ENCODE measurements at places on chromosomes 1 and 21.

DNA sequence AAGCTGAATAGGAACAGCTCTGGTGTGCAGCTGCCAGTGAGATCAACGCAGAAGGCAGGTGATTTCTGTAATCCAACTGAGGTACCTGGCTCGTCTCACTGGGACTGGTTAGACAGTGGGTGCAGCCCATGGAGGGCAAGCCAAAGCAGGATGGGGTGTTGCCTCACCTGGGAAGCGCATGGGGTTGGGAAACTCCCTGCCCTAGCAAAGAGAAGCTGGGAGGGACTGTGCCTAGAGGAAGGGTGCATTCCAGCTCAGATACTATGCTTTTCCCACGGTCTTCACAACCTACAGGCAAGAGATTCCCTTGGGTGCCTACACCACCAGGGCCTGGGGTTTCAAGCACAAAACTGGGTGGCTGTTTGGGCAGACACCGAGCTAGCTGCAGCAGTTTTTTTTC, 183.2 kb downstream of the DNM3 start:
- DNase-seq: no peak

- DNase-seq: no peak
Observed at GRCh38 chr1:73097917-73098316, 815.6 kb upstream of the NEGR1 start.

- DNase-seq: peak; percentile 8
Observed at GRCh38 chr1:184387476-184388318, 868 bp downstream of the C1orf21 start.

- DNase-seq: no peak
Observed at GRCh38 chr1:209430107-209430506, 153.4 kb upstream of the CAMK1G start.

DNA sequence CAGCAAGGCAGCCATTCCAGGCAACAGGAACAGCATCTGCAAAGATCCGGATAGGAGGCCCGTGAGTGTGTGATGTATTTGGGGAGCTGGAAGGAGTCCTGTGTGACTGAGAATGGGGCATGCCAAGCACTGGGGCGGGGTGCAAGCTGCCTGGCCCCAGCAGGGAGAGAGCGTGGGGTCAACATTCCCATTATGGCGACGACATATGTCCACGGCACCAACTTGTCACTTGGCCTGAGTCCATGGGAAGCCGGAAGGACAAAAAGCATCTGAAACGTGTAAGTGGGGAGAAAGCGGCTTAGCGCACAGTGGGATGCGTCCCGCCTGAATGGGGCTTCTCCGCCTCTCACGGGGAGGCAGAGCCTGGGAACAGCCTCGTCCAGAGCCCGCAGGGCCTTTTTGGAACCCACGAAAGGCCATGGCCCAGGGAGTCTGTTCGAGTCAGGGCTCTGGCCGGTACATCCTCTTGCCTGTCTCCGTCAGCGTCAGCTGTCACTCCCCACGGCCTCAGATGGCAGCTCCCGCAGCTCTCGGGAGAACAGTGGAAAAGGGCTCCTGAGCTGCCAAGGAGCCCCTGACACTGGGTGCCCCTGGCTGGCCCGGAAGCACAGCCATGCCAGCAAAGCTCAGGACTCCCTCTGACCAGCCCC, 12.4 kb downstream of the EPHB2 start:
- DNase-seq: no peak
